HuH-7 (cell line): ENCODE measurements at places on chromosomes 1 and 21.

- no peak for DNase-seq
These were observed 2.0 kb downstream of the RCSD1 start for GRCh38 chr1:167631936-167632614.

- no peak for DNase-seq
These were observed 23.8 kb downstream of the IFNGR2 start for GRCh38 chr21:33427051-33427450.

DNA sequence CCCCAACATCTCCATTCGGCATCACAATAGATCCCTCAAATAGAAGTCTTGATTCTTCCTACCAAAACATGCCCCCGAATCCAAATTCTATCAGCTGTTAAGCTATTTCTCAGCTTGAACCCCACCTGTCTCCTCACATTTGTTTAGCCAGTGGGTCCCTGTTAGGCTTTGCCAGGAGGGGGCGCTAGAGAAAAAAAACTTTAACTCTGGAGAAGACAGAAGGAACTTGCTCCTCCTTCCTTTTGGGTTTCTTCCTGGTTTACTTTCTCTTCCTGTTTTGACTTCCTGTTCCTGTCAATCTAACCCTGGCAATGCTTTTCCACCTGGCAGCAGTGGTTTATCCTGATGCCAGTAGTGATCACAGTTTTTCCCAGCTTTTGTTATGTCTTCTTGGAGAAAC is 95.6 kb upstream of the KCNK1 start:
- DNase-seq, result peak; percentile 37

GRCh38 chr1:5743435-5744095 is 248.7 kb downstream of the NPHP4 start:
- DNase-seq, result no peak

DNA sequence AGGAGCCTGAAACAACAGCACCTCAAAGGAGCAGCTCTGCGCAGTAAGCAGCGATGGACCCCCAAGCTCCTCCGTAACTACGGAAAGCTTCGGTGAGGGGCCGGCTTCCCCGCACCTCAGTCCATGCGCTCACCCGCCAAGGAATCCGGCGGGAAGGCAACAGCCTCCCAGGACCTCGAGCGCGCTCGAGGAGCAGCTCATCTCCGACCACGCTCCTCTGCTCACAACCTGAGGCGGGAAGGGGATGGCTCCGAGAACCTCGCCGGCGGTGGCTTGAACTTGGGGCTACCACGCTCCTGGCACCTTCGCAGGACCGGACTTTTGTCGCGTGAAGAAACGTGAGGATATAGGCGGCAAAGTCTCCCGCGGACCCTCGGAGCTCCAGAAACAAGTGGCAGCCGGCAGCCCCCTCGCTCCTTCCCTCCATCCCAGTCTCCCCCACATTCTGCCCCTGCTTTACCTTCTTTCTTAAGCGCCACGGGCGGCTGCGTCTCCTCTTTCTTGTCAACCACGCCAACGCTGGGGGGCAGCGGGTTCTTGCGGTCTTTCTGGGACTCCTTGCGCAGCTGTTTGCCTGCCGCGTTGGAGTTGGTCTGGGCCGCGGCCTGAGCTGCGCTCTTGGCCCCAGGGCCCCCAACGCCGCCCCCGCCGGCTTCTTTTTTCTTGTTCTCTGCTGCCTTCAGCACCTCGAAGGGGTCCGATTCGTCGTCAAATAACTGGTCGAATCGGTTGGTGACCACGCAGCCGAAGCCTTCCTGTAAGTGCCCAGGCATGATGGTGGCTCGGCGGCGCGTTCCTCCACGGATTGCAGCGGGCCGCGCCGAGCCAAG is 459 bp downstream of the SERBP1 start:
- no peak for DNase-seq

DNA sequence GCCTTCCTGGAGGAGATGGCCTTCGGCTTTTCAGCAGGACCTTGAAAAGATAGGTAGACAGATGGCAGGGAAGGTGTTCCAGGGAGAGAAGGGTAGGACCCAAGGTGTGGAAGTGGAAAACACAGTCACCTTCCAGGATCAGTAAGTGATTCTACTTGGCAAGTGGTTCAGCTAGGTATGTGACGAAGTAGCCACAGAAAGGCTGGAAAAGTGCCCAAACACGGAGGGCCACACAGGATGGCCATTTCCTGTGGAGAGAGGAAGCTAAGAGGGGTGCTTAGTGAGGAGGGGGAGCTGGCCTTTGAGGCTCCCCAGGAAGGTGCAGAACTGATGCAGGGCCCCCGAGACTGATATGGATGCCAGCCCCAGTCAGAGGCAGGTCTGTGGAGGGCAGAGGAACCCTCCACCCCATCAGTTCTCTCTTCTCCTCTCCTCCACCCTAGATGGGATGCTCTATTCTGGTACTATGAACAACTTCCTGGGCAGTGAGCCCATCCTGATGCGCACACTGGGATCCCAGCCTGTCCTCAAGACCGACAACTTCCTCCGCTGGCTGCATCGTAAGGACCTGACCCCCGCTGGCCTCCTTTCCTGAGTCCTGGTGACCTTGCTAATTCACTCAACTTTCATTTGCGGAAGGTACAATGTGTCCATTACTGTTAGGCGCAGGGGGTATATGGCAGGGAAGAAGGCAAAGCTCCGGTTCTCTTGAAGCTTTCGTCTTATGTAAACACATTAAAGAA is 6.8 kb downstream of the SEMA4A start:
- DNase-seq, result no peak

DNA sequence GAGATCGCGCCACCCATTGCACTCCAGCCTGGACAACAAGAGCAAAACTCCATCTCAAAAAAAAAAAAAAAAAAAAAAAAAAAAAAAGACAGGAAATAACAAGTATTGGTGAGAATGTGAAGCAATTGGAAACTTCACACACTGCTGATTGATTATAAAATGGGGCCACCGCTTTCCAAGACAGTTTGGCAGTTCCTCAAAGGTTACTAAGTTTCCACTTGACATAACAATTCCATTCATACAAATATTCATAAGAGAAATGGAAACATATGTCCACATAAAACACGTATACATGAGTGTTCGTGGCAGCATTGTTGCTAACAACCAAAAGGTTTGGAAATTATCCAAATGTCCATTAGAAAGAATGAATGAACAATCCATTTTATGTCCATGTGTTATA is 26.3 kb downstream of the USP24 start:
- no peak for DNase-seq

GRCh38 chr21:44350773-44351481 is 2.5 kb upstream of the TRPM2 start:
- no peak for DNase-seq

DNA sequence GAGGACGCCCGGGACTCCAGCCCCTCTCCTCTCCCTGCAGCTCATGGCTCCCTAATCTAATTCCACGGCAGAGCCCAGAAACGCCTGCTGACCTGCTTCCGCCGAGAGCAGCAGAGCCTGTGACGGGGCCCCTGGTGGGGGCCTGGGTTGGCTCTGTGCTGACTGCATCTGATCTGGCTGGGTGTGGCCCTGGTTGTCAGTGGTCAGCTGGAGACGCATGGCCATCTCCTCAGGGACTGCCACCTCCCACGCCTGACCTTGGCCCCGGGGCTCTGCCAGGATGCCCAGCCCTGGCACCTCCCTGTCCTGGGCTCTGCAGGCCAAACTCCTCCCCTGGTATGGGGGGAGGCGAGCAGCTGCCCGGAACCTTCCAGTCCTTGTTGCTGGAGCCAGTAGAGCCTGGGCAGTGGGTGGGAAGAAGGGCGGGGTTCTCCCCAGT is 1.1 kb upstream of the PLCH2 start:
- DNase-seq, result no peak

- DNase-seq, result no peak
These were observed 355.9 kb upstream of the ADGRL4 start for GRCh38 chr1:79362470-79362869.

DNA sequence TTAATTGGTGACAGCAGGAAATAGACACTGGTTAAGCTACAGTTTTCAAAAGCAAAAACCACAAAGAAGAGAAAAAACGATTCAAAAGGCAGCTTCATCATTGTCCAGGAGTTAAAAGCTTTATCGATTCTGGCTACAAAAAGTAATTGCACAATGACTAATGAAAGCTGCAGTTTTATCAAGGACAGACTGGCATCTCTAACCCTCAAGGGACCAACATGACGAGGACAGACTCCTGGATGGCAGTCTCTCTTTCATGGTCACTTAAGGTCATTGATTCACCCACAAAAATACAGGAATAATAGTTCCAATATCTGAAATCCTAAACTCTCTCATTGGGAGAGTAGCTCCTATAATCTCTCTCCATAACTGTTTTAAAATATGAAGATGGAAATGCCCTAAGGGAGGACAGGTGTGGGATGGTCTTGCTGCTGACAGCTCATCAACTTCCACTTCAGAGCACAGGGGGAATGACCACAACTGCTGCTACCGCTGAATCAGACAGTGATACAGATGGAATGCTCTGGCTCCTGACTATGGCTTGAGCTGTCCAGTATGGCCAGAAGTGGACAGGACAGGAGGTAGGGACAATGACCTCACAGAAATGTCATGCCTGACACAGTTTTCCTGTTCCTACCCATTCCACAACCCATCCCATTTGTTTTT is 17.4 kb upstream of the CPLANE2 start:
- no peak for DNase-seq

DNA sequence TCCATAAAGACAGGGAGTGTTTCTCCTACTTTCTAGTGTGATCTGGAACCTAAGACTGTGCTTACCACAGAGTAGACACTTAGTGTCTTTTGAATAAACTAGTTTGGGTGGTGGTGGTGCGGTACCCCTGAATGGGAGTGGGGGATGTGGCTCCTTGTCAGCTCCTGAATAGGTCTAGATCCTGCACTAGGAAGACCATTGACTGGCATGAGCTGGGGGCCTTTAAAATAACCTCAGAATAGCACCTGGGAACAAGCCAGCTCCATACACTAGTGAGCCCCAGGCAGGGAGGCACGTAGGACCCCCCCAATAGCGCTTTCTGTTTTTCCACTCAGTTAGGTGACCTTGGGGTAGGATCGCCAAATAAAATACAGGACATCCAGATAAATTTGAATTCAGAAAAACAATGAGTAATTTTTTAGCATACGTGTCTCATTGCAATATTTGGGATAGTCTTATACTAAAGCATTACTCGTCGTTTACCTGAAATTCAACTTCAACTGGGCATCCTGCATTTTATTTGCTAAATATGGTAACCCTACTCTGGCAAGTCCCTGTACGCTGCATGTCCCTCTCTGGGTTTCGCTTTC is 45.6 kb downstream of the AZIN2 start:
- DNase-seq, result no peak

GRCh38 chr1:119703666-119704450 is 7.9 kb upstream of the PHGDH start:
- no peak for DNase-seq

DNA sequence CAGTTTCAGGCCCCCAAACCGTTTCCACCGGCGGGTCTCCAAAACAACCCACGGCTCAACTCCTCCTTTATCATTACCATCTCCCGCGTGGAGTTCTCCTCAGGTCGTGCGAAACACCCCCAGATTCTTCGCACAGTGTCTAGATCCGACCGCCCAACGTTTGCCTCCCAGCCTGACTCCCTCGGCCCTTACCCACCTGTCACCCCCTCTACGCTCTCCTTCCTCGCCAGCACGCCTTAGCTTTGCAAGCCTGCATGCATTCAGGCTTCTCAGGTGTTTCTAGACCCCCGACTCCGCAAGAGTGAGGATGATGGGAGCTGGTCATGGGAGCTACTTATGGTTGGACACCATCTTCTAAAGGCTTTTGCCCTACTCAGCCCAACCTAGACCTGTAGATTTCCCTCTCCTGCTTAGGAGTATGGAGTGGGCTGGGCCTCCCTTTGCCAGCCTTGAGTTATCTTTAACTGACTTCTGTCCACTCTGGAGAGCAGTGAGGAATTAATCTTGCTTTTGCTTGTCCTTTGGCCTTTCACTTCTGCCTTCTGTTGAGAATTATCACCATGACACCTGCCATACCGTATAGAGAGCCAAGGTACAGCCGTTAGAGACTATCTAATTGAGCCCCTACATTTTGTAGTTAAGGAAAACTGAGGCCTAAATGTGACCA is 865 bp downstream of the ATP5IF1 start:
- no peak for DNase-seq

GRCh38 chr1:67441739-67442281 is 11.6 kb upstream of the SERBP1 start:
- DNase-seq, result no peak

GRCh38 chr1:6497215-6497866 is 5.9 kb upstream of the PLEKHG5 start:
- peak; percentile 77 for DNase-seq

GRCh38 chr21:16522548-16522947 is 792.8 kb downstream of the USP25 start:
- DNase-seq, result no peak

DNA sequence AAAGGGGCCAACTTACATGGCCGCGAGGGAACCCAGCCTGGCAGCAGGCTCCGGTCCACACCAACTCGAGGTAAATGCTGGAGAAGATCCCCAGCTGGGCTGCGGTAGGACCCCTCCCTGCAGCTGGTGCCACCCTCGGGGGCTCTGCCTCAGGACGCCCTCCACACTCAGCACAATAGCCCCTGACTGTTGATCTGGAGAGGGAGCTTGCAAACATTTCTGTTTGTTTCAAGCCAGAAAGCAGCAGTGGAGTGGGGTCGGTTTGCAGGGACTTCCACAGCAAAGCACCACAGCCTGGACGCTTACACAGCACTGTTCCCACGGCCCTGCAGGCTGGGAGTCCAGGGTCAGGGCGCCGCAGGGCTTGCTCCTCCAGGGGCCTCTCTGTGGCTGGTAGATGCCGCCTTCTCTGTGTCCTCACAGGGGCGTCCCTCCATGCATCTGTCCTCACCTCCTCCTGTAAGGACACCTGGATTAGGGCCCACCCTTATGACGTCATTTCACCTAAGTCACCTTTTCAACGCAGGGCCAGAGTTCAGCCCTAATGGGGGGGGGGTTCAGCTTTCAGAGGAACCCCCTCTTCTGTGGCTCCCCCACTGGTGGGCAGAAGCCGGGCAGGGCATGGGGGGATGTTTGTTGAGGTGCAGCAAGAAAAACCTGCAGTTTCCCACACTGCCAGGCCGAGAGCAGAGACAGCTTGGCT is 24.1 kb upstream of the TTC34 start:
- no peak for DNase-seq

GRCh38 chr1:32242341-32242851 is 4.6 kb upstream of the FAM167B start:
- no peak for DNase-seq

- DNase-seq, result no peak
These were observed 12.2 kb downstream of the ADSS2 start for GRCh38 chr1:244439391-244440032.

- DNase-seq, result no peak
These were observed 298.8 kb downstream of the TGFB2 start for GRCh38 chr1:218643926-218644325.

GRCh38 chr1:202684716-202685115 is 25.5 kb downstream of the SYT2 start:
- DNase-seq, result no peak
